ENCODE measurements at places on chromosomes 7 and 10. TPM values are rescaled to one million over a fixed set of nuclear protein-coding genes. Genes with fewer than 3 reads are reported as not detected.

DOCK1 gene
- 97.9 TPM for total RNA-seq

EIF3B gene
- 123 TPM for total RNA-seq

SCART1 gene
- 3.7 TPM for total RNA-seq

VSTM2A gene
- not detected for total RNA-seq

PTF1A gene
- total RNA-seq: not detected

Measured in bronchial smooth muscle cell (primary cell).